ENCODE measurements at places on chromosomes 16 and 17. TPM values are rescaled to one million over a fixed set of nuclear protein-coding genes. Genes with fewer than 3 reads are reported as not detected.

The ZDHHC1 gene
- 5.3 TPM for polyA plus RNA-seq

The CCL1 gene
- polyA plus RNA-seq, result not detected

The SRSF2 gene
- 64.4 TPM for polyA plus RNA-seq

The SLC43A2 gene
- 2.1 TPM for polyA plus RNA-seq

The ZNF469 gene
- 0.38 TPM for polyA plus RNA-seq

The RFWD3 gene
- 3.3 TPM for polyA plus RNA-seq

The RNF157 gene
- 3.8 TPM for polyA plus RNA-seq

The ALDH3A1 gene
- 1.4 TPM for polyA plus RNA-seq

The KRTAP4-9 gene
- 0.13 TPM for polyA plus RNA-seq

The KRT12 gene
- 1.0 TPM for polyA plus RNA-seq

The ZC3H7A gene
- 46.7 TPM for polyA plus RNA-seq

The CACNG1 gene
- polyA plus RNA-seq, result not detected

The CORO6 gene
- polyA plus RNA-seq, result 51.6 TPM

The GRIN2A gene
- 0.13 TPM for polyA plus RNA-seq

The SCARF1 gene
- 5.4 TPM for polyA plus RNA-seq

The ANKFN1 gene
- not detected for polyA plus RNA-seq

The LGALS9B gene
- polyA plus RNA-seq, result 0.67 TPM

The CANT1 gene
- polyA plus RNA-seq, result 11.0 TPM

The CDH13 gene
- polyA plus RNA-seq, result 157 TPM

The ZSCAN32 gene
- 10.0 TPM for polyA plus RNA-seq

The IRF8 gene
- polyA plus RNA-seq, result 3.7 TPM

The PMP22 gene
- 87.8 TPM for polyA plus RNA-seq

The C16orf46 gene
- polyA plus RNA-seq, result 0.33 TPM

The SOX9 gene
- 3.3 TPM for polyA plus RNA-seq

The ABCC3 gene
- polyA plus RNA-seq, result 9.9 TPM

The TANGO6 gene
- polyA plus RNA-seq, result 5.4 TPM

The KCNJ16 gene
- not detected for polyA plus RNA-seq

The FBXW10 gene
- 0.31 TPM for polyA plus RNA-seq

The KRT17 gene
- polyA plus RNA-seq, result 126 TPM

The KRTAP4-16 gene
- not detected for polyA plus RNA-seq

The CTF1 gene
- polyA plus RNA-seq, result 6.4 TPM

The TUBG1 gene
- polyA plus RNA-seq, result 15.7 TPM

The CACNG3 gene
- not detected for polyA plus RNA-seq

The SNX20 gene
- polyA plus RNA-seq, result 0.41 TPM

The CACNG4 gene
- polyA plus RNA-seq, result not detected

The KRTAP2-3 gene
- not detected for polyA plus RNA-seq

The FAM171A2 gene
- polyA plus RNA-seq, result not detected

The POLDIP2 gene
- 41.4 TPM for polyA plus RNA-seq

The PCGF2 gene
- polyA plus RNA-seq, result 32.8 TPM

The CLDN6 gene
- not detected for polyA plus RNA-seq

The HS3ST3A1 gene
- polyA plus RNA-seq, result not detected

The GDE1 gene
- polyA plus RNA-seq, result 42.7 TPM

The IRX3 gene
- polyA plus RNA-seq, result 0.49 TPM

The TBC1D28 gene
- polyA plus RNA-seq, result not detected

The ITGAD gene
- polyA plus RNA-seq, result 0.63 TPM

The GGA2 gene
- polyA plus RNA-seq, result 18.0 TPM

The ABCA9 gene
- 25.0 TPM for polyA plus RNA-seq

The TNK1 gene
- polyA plus RNA-seq, result 3.1 TPM

The IL34 gene
- 98.6 TPM for polyA plus RNA-seq

The C17orf113 gene
- polyA plus RNA-seq, result 0.74 TPM

The ULK2 gene
- 11.7 TPM for polyA plus RNA-seq

The STX4 gene
- 121 TPM for polyA plus RNA-seq

The PDIA2 gene
- polyA plus RNA-seq, result 5.3 TPM
